Thyroid gland (tissue), 4 donors: ENCODE measurements at places on chromosomes 11 and 22. TPM values are rescaled to one million over a fixed set of nuclear protein-coding genes. Genes with fewer than 3 reads are reported as not detected.

Gene MRGPRX4
- total RNA-seq: not detected

- no peak for DNase-seq
These were observed 54.3 kb downstream of the CTNND1 start for GRCh38 chr11:57815877-57816276.

DNA sequence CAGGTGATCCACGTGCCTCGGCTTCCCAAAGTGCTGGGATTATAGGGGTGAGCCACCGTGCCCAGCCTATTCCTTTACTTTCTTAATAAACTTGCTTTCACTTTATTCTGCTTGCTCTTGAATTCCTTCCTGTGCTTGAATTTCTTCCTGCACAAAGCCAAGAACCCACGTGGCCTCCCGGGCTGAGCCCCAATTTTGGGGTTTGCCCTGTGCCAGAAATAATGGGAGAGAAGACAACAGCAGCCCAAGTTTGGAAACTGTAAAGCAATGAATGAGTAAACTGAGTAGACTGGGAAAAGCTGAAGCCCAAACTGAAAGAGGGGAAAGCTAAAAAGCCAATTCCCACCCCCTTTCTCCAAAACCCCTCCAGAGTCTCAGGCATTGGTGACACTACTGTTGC lies 136.4 kb downstream of the NECTIN1 start:
- DNase-seq: no peak

GRCh38 chr22:41568811-41569210 lies 8.0 kb downstream of the CSDC2 start:
- DNase-seq: no peak

- no peak for DNase-seq
These were observed 38.4 kb upstream of the PHF21A start for GRCh38 chr11:46159680-46160079.

Gene AIFM3
- total RNA-seq: 0.44 TPM

Gene APOBEC3H
- 0.67 TPM for total RNA-seq

DNA sequence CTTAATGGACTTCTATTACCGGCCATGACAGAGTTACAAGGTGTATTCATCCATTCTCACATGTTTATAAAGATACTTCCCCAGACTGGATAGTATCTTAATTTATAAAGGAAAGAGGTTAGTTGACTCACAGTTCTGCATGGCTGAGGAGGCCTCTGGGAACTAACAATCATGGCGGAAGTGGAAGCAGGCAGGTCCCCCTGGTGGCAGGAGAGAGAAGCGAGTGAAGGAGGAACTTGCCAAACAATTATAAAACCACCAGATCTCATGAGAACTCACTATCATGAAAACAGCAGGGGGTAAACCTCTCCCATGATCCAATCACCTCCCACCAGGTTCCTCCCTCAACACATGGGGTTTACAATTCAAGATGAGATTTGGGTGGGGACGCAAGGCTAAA lies 170.0 kb upstream of the PDGFD start:
- no peak for DNase-seq

GRCh38 chr22:17512960-17513359 lies 50.3 kb upstream of the SLC25A18 start:
- no peak for DNase-seq

- DNase-seq: no peak
These were observed 24.2 kb downstream of the MRE11 start for GRCh38 chr11:94469416-94469815.

Gene FDXACB1
- 1.8 TPM for total RNA-seq

- DNase-seq: peak; percentile 85
These were observed 13.3 kb upstream of the MICALL1 start for GRCh38 chr22:37892566-37893335.

- DNase-seq: no peak
These were observed 47.3 kb downstream of the QSER1 start for GRCh38 chr11:32939866-32940265.

DNA sequence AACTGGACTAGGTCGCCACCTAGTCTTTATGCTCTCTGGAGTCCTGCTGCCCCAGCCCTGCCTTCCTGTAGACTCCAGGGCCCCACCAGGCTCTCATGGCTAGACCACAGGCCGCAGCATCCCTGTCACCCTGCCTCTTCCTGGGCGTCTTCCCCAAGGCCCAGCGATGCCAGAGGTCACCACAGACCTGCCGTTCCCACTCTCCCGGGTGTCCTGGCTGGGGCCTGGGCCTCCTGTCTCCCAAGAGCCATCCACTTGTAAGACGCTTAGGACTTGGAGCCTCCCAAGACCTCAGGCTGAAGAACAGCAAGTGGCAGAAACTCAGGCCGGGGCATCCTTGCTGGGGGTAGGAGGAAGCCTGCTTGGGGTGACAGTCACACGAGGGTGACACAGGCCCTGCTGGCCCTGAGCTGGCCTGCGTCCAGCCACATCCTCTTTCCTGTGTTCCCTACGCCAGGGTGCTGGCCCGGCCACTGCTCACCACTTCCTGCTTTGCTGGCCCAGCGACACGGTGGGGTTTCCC lies 2.0 kb upstream of the TCIRG1 start:
- peak; percentile 40 for DNase-seq
